ENCODE measurements at places on chromosomes 11 and 22.
A peak's percentile ranks its signal among the peaks of the same experiment; 100 is the strongest.

GRCh38 chr11:111795334-111795985, 29.3 kb upstream of the PPP2R1B start:
- peak; percentile 59 for DNase-seq

GRCh38 chr11:40029391-40029790, 1430.1 kb downstream of the LRRC4C start:
- DNase-seq, result no peak

GRCh38 chr11:112662554-112662953, 298.7 kb upstream of the NCAM1 start:
- no peak for DNase-seq

DNA sequence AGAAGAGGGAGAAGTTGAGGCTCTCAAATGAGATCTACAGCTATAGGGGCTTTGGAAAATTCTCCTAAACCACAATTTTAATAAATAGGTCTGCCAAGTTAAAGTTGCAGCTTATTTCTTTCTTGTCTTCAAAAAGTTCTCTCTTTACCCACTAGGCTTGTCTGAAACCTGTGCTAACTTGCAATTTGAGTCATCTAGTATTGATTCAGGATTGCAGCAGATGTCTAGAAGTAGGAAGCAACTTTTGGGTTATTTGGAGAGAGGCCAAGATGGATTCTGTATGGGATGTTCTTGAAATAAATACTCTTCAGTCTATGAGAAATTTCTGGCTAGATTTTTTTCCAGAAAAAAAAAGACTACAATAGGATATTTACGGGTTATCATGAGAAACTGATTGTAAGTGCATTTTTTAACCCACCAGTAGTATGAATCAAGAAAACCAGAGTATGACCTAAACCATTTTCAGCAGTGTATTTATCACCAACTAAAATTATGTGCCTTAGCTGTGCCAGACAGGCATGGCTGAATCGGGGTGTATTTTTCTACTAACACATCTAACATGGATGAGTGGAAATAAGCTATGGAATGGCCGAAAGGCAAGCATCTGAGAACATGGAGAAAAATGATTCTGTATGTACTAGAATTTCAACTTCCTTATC, 4.9 kb upstream of the RAB38 start:
- DNase-seq, result peak; percentile 73

DNA sequence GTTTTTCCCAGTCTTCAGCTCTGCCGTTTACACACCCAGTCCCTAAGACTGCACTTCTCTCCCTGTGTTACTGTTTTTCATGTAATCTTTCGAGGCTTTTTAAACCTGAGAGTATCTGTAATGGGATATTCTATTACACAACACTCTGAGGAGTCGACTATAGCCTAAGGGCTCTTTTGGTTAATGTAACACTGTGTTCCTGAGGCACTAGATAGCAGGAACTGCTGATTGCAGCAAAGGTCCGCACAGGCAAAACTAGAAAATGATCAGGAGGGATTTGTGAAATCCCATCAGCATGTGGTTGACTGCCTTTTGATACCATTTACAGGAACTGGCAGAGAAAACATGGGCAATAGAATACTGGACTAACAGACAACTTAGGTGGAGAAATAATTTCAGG, 512.3 kb upstream of the RAG2 start:
- no peak for DNase-seq

DNA sequence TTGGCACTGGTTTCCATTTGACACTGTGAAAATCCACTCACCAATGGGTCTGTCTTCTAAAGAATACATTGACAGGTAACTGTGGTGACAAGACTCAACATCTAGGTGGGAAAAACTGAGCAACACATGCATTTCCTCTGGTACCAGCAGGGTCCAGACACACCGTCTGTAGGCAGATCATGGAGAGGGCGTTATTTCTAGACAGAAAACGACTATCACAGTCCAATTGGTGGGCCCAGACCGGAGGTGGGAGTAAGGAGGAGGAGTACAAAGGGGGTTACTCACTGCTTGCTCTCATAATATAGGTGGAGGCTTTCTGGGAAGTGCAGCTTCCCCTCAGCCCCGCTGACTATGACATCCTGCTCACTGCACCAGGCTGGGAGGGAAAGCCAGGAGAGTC, 9.9 kb downstream of the OVCH2 start:
- no peak for DNase-seq

GRCh38 chr11:74675761-74676160, 55.5 kb downstream of the CHRDL2 start:
- DNase-seq, result no peak

DNA sequence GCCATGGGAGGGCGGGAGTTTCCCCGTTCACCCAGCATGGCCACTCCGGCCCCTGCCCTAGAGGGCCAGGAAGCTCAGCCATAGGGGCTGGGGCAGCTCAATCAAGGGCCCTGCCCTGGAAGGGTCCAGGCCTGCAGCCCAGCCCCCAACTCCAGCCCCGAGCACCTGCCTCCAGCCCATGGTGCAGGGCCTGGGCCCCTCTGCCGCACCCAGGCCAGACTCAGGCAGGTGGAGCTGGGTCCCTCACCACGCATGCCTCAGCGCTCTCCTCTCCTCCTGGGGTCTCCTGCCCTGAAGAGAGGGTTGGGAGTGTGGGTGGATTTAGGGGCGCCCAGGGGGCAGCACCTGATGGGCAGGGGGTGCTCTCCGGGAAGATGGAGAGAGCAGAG, 13.1 kb downstream of the MLC1 start:
- DNase-seq, result no peak

DNA sequence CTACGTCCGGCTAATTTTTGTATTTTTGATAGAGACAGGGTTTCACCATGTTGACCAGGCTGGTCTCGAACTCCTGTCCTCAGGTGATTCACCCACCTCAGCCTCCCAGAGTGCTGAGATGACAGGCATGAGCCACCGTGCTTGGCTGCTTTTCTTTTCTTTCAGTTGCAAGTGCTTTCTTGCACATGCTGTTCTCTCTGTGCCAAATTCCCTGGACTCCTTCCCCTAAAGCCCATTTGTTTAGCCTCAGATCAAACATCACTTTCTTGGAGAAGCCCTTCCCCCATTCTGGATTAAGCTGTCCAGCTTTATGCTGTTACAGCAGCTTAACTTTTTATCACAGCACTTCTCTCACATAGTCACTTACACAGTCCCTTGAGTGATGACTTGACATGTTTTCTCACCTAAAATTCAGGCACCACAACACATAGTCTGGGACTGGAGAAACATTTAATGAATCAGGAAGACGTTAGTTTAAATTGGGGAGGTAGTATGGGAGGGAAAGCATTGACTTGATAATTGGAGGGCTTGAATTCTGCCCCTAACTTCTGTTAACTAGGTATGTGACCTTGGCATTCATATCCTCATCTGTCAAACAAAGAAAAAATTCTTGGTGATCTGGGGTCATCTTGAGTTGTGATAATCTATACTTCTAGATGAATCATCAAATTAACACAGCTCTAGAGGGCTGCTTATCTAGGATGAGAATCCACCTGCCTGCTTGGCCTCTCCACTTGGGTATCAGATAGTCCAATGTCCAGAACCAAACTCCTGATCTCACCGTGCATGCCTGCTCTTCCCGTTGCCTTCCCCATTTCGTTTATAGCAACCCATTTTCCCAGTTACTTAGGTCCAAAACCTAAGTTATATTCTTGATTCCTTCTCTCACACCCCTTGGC, 18.4 kb downstream of the ACO2 start:
- peak; percentile 5 for DNase-seq

DNA sequence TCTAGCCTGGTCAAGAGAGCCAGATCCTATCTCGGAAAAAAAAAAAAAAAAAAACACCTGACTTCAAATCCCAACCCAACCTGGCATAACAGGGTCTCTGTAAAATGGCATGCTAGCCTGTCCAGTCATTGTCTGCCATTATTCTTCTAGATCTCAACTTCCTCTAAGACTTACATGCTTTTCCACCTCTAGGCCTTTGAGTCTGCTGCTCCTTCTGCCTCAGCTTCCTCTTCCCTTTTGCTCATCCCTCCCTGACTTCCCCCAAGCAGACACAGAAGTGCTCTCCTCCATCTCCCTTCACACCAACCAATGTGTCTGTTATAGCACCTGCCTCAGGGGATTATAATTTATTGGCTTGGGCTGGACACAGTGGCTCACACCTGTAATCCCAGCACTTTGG, 7.8 kb downstream of the STK33 start:
- DNase-seq, result no peak

DNA sequence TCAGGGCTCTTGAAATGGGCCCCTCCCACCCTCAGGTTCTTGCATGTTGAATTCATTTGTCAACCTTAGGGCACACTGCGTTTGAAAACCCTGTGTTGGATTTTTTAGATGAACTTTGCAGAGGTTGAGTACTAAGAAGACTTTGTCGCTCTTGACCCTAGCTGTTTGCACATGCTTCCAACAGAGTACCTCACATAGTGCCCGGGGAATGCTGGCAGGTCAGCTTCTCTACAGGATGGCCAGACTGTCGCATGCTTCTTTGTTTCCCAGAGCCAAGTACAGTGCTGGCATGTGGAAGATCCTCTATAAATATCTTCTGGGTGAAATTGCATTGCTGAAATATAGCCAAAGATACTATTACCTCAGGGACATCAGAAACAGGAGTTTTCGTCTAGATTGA, 59.9 kb downstream of the FAT3 start:
- DNase-seq, result no peak

DNA sequence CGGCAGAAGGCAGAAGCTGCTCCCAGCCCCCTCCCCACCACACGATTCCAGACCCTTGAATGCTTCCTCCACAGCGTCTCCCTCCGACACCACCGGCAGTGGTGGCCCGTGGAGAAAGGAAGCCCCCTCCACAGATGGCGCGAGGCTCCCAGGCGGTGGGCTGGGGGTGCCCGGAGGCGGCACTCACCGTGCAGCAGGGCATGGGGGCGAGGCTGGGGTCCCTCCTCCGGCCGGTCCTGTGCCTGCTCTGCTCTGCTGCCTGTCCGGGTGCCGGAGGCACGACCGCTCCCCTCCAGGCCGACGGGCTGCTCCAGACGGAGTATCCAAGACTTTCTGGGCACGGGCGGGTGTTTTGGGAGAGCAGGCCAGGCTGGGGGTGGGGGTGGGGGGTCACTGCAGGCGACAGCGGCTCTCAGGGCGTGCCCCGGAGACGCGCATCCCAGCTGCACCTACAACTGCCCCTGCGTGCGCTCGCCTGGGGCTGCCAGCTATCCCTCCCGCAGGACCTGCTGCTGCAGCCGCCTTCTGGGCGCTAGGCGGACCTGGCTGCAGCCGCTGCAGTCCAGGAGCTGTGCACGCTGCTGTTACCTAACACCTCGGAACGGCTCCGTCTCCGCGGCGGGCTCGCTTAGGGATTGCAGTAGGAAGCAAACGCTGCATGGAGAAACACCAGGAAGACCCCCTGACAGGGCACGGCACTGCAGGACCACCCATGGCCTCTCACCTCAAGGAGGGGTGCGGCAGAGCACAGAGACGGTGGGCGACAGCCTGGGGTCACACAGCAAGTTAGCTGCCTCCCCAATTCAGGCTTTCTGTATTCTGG, 15.2 kb downstream of the MRGPRG start:
- no peak for DNase-seq

DNA sequence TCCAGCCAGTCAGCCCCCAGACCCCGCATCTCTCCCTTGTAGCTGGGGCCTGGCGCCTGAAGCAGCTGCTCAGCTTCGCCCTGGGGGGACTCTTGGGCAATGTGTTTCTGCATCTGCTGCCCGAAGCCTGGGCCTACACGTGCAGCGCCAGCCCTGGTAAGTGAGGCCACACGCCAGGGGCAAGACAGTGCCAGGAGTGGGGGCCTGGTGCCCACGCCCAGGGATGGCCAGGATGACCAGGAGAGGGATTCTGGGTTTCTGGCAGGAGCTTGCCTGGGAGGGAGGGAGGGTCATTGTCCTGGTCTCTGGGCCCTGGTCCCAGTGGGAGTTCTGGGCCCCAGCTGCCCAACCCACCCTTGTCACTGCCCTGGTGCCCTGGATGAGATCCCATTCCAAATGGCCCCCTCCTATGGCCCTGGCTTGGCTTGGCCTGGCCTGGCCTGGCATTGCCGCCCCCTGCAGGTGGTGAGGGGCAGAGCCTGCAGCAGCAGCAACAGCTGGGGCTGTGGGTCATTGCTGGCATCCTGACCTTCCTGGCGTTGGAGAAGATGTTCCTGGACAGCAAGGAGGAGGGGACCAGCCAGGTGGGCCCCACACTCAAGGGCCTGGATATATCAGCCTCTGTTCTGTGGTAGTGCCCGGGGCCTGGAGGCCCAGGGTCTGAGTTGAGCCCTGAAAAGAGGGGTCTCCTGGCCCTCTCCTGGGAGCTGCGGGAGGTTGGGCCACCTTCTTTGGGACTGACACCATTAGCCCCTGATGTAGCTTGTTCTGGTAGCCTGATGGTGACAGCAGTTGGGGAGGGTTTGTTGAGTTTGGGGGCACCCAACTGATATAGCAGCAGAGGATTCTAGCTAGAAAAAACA, 3.7 kb downstream of the SLC39A13 start:
- no peak for DNase-seq

GRCh38 chr11:11584530-11584810, 37.3 kb downstream of the GALNT18 start:
- DNase-seq, result peak; percentile 84

DNA sequence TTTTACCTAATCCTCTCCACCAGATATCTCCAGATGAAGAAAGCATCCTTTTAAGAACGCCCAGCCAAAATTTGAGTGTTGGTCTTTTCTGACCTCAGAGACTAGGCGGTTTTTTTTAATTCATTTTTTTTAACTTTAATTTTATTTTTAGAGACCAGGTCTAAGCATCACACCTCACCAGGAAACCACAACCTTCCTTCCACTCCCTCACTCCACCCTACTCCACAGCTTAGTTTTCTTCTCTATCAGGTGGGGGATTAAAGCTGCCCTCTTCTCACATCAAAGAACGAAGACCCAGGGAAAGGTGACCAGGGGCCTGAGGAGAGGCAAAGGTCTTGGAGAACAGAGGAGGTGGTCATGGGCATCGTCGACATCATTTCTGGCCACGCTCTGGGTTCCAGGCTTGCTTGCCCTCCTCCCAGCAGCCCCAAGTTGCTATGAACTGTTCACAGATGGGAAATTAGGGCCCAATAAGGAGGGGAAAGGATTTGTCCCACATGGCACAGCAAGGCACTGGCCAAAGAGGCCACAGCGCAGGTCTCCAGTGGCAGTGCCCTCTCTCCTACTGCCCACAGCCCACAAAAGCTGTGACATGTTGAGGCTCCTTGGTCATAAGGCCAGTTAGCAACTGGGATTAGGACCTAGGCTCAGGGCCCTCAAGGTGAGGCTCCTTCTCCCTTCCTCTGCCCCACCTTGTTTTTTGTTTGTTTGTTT, 1.4 kb upstream of the PEX16 start:
- no peak for DNase-seq

DNA sequence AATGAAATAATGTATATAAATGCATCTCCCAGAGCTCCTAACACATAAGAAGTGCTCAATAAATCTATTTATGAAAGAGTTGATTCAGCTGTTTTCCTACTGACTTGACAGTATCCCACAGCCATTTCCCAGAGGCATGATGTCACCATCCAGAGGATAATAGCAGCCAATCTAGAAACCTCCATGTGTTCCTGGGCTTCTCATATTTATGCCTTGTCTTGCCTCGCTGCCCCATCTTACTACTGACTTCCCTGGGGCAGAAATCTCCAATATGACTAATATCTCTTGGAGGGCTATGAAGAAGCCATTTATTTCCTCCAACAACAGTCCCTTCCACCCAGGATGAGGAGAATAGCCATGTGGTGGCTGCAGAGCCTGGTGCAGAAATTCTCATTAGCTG, 115.4 kb upstream of the NAV2 start:
- peak; percentile 82 for DNase-seq

GRCh38 chr11:14967581-14968243, 4.4 kb downstream of the CALCA start:
- no peak for DNase-seq

All from fibroblast of upper back skin (primary cell).